NCI-H1417 treated with DMSO at 0.1 percent for 48 hours (cell line): ENCODE measurements at places on chromosomes 7 and 10.

DNA sequence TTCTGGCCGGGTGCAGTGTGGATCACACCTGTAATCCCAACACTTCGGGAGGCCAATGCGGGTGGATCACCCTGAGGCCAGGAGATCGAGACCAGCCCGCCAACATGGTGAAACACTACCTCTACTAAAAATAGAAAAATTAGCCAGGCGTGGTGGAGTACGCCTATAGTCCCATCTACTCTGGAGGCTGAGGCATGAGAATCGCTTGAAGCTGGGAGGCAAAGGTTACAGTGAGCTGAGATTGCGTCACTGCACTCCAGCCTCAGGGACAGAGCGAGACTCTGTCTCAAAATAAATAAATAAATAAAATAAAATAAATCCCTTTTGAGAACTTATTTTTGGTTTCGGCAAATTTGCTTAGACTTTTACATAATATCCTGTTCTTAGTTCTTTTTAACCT, 31.3 kb upstream of the ATP6V0A4 start:
- no peak for DNase-seq

DNA sequence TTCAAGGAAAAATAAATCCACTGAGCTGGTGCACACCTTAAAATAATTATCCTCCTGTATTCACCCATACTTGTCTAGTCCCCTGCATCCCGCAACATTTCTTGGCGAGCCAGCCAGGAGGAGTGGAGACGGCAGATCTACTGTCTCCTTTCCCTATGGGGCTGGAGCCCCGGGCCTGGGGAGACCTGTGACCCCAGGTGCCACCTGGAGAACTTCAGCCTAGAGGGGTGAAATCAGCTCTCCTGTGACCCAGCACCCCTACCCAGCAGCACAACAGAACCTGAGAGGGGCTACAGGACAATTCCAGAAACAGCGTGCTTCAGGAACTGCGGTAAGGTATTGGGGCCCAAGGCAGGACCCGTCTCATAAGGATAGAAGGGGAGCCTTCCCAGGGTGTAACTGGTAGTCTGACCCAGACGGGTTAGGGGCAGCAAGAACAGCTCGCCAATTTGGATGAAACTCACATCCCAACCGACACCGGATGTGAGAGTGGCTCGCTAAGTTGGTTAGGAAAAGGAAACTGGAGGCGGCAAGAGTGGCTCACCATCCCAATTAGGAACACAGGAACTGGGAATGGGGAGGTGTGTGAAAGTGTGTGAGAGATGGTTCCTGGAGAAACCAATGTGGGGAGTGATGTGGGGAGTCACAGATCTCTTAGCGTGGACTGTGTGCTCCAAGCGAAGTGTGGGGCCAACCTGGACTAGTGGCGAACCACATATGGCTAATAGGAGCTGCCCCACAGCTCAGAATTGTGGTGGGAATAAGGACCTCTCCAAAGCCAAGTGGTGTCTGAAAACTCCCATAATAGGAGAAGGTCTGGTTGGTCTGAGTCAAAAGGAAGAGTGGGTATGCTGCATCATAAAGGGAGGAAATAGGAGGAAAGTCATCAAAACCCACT, 15.1 kb upstream of the DENND2A start:
- no peak for DNase-seq

- DNase-seq, result no peak
Observed at GRCh38 chr10:74585231-74586087, 240.9 kb upstream of the KAT6B start.

DNA sequence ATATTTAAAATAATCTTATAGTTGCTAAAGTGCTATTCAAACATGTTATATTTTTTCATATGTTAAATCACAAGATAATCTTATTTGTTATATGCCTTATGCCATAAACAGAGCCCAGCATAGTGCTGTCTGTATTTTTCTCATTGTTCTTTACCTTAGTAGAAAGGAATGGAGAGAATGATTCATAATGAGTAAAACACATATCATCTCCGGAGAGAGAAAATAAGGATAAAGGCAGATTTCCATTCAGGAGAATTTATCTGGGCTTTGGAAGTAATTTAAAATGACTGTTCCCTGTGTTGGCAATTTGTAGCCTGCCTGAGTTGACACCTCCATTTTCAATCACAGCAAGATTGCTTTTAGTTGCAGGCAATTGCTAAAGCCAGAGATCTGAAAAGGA, 30.2 kb downstream of the CHN2 start:
- DNase-seq, result no peak

GRCh38 chr7:28195910-28196620, 15.5 kb upstream of the JAZF1 start:
- DNase-seq, result no peak

DNA sequence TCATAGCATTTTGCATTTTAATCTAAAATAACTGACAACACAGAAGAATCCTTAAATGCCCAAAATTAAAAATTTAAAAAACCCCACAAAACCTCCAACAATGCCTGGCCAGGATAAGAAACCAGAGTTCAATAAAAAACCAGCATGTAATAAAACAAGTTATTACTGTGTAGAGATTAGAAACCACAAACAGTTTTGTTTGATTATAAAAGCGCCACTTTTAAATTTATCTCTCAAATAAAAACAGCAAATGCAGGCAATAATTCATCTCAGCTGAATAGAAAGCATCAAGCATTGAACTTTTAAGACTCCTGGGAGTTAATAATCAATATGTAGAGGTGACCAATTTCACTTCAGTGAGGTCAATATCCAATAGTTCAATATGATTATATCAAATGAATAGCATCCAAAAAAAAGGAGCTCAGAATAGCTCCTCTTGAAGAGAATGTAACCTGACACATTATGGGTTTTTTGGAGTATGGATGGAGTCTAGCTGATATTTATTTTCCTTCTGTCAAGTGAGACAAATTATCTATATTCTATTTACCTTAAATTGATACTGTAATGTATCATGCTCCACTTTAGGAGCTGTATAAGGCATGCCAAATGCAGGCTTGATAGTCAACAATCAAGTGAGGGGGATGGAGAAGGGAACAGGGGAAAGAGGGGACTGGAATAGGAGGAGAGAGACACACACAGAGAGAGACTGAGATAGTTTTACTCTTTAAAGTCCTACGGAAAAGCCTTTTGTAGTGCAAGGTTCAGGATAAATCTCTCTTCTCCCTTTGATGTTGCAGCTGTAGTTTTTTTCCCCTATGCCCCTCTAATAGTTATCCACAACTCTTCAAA, 130.9 kb downstream of the RSU1 start:
- no peak for DNase-seq

- DNase-seq, result no peak
Observed at GRCh38 chr10:78920011-78920410, 148.8 kb upstream of the ZMIZ1 start.

- no peak for DNase-seq
Observed at GRCh38 chr7:158730383-158731346, 26.1 kb upstream of the NCAPG2 start.

DNA sequence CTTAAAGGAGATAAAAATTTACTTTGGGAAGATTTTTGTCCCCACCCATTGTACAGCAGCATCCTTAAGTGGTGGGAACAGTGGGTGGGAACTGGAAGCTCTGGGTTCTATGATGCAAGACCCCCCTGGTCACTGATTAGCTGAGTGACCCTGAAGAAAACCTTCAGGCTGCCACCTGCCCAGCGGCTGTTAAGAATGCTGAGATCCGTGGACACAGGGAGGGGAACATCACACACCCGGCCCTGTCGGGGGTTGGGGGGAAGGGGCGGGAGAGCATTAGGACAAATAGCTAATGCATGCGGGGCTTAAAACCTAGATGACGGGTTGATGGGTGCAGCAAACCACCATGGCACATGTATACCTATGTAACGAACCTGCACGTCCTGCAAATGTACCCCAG, 14.5 kb downstream of the CARD11 start:
- no peak for DNase-seq

- no peak for DNase-seq
Observed at GRCh38 chr7:1918881-1919525, 248.9 kb downstream of the ELFN1 start.

GRCh38 chr7:138245216-138245615, 169.0 kb downstream of the AKR1D1 start:
- DNase-seq, result no peak

DNA sequence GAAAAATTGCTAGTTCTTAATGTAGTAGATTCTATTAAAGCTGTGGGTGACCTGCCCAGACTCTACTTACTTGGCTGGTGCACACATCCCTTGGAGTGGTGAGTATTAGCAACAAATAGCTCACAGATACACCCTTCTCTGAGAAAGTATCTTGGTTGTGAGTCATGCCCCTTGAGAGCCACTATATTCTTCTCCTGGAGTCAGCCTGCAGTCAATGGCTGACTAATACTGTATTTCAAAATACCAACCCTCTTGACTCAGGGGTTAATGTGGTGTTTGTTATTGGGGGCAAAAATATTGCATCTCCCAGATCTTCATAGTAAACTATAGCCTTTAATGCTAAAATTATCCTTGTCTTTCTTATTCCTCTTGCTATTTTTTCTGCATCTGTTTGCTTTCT, 354.9 kb downstream of the BMPER start:
- no peak for DNase-seq

- no peak for DNase-seq
Observed at GRCh38 chr10:78589687-78590086, 479.1 kb upstream of the ZMIZ1 start.

DNA sequence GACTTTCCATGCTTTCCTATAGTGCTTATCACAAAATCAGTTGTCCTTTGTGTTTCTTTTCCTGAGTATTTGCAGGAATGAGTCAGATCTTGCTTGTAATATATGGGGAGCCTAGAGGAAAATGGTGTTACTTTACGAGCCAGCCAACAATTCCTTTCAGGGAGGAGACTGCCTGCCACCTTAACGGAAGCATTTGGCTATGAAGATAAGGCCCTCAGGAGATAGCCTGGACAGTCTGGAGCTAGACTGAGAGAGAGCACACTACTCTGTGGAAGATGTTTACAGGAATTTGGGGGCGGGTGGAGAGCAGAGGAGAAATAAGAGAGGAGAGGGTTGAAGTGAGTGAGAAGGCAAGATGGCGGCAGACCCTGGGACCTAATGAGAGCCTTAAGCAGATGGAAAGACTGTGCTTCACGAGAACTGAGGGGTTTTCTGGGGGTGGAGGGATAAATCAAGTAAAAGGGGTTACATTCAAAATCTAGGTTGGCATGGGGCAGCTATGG, 126.3 kb downstream of the SNX10 start:
- DNase-seq, result no peak

DNA sequence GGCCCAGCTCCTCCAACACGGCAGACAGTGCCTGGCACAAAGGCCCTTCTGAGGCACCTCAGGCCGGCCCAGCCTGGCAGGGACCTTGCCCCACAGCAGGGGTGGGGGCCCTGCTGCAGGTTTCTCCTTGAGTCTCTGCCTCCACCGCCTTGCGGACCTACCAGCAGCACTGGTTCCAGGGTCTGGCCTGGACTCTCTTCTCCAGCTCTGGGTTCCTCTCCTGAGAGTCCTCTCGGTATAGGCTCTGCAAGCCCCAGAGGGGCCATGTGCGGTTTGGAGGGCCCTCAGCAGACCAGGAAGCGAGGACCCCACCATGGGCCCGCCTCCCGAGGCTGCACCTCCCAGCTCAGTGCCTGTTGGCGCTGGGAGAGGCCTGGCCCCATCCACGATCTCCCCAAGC, 38.1 kb upstream of the ADGRA1 start:
- no peak for DNase-seq

DNA sequence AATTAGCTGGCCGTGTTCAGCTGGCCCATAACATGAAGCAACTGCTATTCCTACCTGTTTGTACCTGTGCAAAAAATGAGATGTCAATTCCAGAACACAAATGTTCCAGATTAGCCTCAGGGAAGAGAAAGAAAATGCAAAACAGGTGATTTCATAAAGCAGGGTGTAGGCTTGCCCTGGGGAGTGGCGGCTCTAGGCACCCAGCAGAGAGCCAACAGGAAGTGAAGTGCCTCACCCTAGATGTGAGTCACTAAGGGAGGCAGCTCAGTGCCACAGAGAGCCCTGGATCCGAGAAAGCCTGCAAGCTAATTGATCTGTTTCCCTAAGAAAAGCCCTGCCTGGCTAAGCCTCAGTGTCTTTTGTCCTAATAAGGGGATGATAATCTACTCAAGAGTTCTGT, 240.0 kb downstream of the ARHGAP21 start:
- no peak for DNase-seq

DNA sequence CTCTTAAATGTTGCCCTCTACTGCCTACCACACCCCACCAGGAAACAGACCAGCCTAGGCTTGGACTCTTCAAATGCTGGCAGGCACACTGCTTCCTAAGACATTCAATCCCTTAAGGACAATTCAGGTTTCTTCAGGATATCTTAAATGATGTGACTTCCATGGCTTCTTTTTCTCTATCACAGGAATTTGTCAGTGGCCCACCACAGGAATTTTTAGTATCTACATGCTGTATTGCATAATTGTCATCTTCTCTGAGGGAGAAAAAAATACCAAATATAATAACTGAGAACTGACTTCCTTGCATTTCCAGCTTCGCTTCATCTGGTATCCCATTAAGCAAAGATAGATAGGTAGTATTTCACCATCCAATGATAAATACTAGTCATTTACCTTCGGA, 129.3 kb downstream of the WNT2 start:
- DNase-seq, result no peak

GRCh38 chr7:151440799-151441445, 981 bp upstream of the CRYGN start:
- no peak for DNase-seq

GRCh38 chr7:99929730-99930053, 272 bp upstream of the GJC3 start:
- no peak for DNase-seq

DNA sequence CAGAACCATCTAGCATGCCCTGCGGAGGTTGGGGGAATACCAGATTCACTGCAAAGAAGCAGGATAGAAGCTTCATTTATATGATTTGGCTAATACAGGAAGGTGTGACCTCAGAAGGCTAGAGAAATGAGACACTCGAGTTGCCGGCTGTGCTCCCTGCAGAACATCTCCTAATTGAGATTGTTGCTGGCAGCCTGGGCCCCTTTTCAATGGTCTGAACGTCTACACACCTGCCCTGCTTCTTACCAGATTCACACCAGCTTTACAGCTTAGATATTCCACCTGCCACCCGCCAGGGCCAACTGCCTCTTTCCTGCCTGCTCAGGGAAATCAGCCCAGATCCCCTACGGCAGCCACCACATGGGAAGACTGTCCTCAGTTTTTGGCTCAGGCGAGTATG, 475.3 kb upstream of the AUTS2 start:
- no peak for DNase-seq
